ENCODE measurements at places on chromosomes 1 and 21.

DNA sequence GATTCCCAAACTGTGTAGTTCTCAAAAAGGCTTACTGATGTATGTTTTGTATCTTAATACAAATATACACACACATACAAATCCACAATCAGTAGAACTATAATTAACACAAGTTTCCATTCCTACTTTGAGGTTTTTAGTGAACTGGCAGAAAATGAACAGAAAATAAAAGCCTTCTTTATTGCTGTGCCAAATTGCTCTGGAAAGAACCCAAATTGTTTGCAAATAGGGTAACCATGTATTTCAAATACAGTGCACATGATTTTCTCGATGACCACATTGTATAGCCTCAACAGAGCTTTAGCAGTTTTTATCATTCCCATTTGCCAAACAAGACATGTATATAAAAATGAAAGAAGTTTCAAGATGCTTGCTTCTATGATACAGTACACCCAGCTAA lies 173.3 kb downstream of the COL24A1 start:
- no peak for DNase-seq

DNA sequence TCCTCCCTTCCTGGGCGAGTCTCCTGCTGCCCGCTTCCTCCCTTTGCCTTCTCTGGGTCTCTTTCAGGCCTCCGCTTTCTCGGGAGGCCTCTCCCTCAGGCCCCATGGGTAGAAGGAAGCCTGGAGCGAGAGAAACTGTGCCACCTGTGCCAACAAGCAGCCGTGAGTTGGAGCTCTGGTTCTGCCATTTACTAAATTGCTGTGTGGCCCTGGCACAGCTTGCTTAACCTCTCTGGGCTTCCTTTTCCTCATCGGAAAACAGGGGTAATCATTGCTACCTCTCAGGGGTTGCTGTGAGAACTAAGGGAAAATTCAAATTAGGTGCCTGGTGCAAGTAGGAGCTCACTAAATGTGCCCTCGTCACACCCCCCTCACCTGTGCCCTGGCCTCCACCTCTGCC lies 80.4 kb downstream of the PAX7 start:
- no peak for DNase-seq

GRCh38 chr1:151534662-151535278 lies 5.3 kb upstream of the TUFT1 start:
- peak; percentile 86 for DNase-seq

DNA sequence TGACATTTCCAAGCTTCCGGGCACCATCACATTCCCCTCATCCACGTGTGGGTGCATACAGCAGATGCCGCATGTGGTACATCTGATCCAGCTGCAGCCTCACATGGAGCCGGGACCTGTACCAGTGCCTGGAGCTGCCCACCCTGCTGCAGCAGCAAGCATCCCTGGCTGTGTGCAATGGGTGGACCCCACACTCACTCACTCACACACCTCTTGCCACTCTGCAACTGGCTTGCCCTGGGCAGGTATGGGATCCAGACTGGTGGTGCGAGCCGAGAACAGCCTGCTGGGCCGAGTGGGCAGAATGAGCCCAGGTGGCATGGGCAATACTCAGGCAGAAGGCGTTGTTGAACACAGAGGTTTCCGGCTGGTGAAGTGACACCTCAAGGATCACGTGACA lies 75.0 kb downstream of the DPYD start:
- no peak for DNase-seq

DNA sequence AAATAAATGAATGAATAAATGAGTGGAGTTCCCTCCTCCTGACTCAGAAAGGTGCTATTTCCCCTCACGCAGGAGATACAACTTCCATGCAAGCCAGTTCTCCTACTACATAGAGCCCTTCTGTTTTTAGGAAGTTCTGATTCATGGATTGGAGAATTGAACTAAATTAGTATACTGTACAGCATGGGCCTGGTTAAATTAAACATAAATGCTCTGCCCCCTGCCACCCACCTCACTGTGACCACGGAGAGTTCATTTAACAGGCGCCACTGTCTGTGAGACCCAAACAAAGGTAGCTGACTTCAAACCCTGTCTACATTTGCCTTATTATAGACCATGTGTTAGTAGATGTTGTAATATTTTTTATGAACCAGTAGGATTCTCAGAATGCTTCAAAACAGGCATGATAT lies 9.1 kb upstream of the IRF2BP2 start:
- DNase-seq = no peak

GRCh38 chr1:206955476-206956451 lies 9.5 kb upstream of the PIGR start:
- no peak for DNase-seq

DNA sequence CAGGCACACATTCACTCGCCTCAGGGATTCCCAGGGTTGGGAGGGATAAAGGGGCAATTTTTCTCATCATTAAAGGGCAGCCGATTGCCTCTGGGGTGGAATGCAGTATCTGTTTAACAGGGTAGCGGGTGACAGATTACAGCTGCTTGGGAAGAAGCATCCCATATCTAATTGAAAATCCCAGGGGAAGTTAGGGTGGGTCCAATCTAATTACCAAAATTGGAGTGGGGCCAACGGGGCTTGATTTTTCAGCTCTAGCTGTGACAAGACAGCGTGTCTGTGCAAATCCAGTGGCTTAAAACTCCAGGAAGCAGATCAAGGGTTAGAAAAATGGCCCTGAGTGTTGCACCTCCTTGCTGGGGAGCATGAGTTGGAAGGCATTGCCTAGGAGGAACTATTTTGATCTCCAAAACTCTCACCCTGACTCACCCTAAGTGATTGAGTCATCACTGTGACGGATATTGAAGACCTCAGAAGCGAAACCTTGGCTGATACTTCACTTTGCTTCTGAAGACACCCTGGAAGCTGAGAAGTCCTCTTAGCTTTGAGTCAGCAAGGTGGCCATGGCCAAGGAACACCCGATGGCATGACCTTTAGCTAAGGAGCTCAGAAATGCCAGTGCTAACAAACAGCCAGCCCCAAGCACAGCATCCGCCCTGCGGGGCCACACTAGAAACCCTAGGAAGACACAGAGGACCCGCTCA lies 46.0 kb downstream of the GRHL3 start:
- DNase-seq = peak; percentile 69

GRCh38 chr1:119027759-119028158 lies 39.6 kb upstream of the TBX15 start:
- no peak for DNase-seq

GRCh38 chr1:222654849-222655248 lies 37.0 kb downstream of the MIA3 start:
- no peak for DNase-seq

- no peak for DNase-seq
These were observed 22.2 kb downstream of the SEC16B start for GRCh38 chr1:177947623-177948022.

- DNase-seq = no peak
These were observed 5.1 kb downstream of the APOBEC4 start for GRCh38 chr1:183648042-183648441.

- DNase-seq = no peak
These were observed 3.8 kb downstream of the ALDH4A1 start for GRCh38 chr1:18898567-18898966.

- no peak for DNase-seq
These were observed 372.0 kb downstream of the RPS6KC1 start for GRCh38 chr1:213423041-213423440.

DNA sequence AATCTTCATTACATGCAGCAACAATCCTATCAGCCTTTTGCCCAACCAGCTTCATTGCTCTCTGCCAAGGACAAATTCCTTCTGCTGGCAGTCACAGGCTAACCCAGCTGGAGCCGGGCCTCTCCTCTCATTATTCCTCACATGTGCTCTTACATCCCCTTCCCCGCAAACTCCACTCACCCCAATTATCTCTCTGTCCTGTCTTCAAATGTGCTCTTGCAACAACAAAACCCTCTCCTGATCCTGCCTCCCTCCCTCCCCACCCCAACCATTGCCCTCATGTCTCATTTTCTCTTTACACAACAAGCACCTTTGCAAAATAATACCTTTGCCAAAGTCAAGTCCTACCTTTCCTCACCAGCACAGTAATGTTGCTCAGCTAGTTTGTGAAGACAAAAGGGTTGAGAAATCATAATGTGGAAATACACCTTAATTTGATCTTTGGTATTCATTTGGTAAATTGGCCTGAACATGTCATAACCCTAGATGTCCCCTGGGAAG lies 36.0 kb upstream of the DHCR24 start:
- no peak for DNase-seq

- no peak for DNase-seq
These were observed 70.0 kb downstream of the PRKAA2 start for GRCh38 chr1:56715156-56715555.

DNA sequence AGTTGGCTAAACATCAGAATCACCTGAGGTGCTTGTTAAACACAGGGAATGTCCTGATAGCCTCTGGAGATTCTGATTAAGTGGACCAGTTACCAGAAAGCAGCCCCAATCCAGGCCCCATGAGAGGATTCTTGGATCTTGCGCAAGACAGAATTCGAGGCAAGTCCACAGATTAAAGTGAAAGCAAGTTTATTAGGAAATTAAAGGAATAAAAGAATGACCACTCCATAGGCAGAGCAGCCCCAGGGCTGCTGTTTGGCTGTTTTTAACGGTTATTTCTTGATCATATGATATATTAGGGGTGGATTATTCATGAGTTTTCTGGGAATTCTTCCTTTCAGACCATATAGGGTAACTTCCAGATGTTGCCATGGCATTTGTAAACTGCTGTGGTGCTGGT lies 176.2 kb downstream of the ROR1 start:
- no peak for DNase-seq

DNA sequence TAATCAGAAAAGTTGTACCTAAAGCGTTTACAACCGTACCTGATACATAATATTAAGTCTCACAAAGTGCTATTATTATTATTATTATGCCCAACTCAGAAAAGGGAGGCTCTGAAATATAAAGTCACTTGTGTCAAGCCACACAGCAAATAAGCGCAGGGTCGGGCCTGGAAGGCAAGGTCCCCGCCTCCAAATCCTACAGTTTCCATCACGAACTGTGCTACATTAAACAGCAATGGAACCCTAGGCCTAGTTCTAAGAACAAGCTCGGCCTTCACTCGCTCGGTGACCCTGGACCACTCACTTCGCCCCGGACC lies 549 bp downstream of the PARS2 start:
- no peak for DNase-seq

GRCh38 chr1:22522221-22522743 lies 41.0 kb upstream of the EPHA8 start:
- DNase-seq = no peak

GRCh38 chr1:236486356-236487002 lies 37.3 kb upstream of the LGALS8 start:
- no peak for DNase-seq

DNA sequence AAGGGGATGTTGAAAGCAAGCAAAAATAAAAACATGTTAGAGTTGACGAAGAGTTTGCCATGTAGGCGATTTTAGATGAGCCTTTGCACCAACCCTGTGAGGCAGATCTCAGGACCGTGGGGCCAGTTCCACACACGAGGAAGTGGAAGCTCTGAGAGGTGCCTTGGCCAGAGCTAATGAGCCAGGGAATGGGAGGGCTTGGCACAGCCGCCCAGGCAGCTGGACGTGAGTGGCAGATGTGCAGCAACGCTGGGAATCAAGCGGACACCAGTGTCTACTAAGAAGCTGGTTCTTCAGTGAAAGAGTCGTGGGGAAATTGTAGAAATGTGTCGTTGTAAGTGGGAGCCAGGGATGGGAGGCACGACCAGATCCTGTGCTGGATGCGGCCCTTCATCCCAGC lies 58.9 kb upstream of the COL6A1 start:
- no peak for DNase-seq

- no peak for DNase-seq
These were observed 5.2 kb upstream of the MEF2D start for GRCh38 chr1:156505679-156506298.

Data from D341Med (cell line).